ENCODE measurements at places on chromosomes 12 and 14.

DNA sequence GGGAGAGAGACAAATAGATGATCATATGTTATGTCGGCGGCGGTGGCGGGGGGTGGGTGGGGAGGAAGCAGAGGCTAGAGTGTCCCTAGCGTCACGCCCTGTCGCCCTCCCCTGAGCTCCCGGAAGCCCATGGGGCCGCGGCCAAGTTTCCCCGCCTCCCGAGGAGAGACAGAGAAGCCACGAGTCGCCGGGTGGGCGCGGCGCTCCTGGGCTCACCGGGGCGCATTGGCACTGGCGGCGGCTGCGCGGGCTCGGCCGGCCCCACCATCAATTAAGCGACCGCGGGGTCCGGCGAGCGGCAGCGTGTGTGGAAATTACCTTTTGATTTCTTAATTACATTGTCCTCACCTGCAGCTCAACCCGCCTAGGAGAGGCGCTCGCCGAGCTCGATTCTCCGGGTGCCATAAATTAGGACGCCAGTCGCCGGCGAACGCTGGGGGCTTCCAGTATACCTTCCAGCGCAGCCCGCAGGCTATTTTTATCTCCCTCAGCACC lies 119.9 kb upstream of the LHX5 start:
- no peak for DNase-seq

- DNase-seq: no peak
Measured at GRCh38 chr12:13566292-13566691, 369.8 kb downstream of the EMP1 start.

DNA sequence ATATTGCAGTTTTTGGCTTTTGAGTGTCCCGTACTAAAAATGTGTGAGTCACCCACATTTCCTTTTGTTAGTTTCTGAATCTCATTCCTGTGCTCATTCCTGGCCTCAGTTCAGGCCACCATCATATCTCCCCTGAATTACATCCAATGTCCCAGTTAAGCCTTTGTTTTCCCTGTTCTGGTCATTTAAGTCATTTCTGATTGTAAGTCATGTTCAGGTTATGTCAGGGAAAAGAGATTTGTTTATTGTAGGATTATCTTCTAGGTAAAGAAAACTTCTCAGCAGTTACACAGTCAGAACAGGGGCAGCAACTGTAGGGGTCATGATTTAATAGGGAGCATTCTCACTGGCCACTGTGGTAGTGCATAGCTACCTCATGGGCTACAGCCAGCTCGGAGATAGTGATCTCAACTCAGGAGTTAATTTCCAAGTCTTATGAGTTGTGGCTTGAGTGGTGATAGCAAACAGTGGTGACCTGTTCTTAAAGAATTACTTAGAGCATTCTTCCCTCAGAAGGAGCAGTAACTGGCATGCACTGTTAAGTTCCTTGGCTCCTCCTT lies 6.7 kb downstream of the DDX47 start:
- no peak for DNase-seq

DNA sequence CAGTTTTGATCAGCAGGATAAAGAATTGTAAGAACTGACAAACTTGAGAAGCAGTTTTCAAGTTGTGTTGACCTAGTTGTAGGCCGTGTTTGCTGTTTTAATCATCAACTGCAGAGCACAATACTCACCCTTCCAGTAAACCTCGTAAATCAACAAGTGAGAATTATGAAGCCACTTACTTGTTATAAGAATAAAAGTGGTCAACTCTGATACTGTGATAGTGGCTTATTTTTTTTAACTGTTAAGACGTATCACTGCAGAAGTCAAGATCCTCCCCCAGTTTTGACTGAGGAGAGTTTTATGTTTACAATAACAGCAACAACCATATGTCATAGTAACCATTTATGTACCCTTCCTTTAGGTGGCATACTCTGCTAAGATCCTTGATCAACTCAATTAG lies 100.8 kb upstream of the DACT1 start:
- no peak for DNase-seq

GRCh38 chr12:92467886-92468285 lies 234.9 kb upstream of the PLEKHG7 start:
- no peak for DNase-seq

DNA sequence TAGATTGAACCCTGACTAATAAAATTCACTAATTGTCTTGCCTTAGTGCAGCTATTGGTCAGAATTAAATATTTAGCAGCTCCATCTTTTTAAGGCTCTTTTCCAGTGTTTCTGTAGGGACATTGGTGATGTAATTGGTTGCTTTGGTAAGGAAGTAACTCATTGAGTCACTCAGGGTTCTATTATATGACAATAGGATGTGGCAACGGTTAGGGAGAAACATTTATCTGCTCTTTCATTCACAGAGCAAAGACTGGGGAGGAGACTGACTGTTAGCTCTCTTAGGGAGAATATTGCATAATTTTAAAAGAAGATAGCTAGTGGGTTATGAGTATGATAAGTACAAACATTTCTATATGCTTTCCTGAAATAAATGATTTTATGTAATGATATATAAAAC lies 616.5 kb downstream of the TRHDE start:
- no peak for DNase-seq

GRCh38 chr12:89980236-89980635 lies 271.6 kb upstream of the ATP2B1 start:
- no peak for DNase-seq

DNA sequence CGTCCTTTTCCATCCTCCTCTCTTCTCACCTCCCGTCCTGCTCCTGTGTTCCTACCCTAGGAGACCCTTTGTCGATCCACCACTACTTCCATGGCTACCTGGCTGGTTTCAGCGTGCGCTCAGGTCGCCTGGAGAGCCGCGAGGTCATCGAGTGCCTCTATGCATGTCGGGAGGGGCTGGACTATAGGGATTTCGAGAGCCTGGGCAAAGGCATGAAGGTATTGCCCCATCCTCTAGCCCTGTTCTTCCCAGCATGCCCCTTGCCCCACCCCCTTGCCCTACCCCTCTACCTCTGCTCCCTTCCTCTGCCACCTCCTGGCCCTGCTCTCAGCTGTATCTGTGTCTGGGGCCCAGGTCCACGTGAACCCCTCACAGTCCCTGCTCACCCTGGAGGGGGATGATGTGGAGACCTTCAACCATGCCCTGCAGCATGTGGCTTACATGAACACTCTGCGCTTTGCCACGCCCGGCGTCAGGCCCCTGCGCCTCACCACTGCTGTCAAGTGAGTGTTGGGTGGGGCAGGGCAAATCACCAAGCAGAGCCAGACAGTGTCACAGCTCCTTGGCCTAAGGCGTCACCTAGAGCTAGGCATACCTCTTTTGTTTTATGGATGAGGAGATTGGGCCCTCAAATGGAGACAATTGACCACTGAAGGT lies 12.8 kb downstream of the CLSTN3 start:
- DNase-seq: no peak

- no peak for DNase-seq
Measured at GRCh38 chr12:3218228-3219171, 141.3 kb downstream of the TSPAN9 start.

Data from GF-D8 (cell line).